ENCODE measurements at places on chromosomes 1 and 21. TPM values are rescaled to one million over a fixed set of nuclear protein-coding genes. Genes with fewer than 3 reads are reported as not detected.
A peak's percentile ranks its signal among the peaks of the same experiment; 100 is the strongest.

DNA sequence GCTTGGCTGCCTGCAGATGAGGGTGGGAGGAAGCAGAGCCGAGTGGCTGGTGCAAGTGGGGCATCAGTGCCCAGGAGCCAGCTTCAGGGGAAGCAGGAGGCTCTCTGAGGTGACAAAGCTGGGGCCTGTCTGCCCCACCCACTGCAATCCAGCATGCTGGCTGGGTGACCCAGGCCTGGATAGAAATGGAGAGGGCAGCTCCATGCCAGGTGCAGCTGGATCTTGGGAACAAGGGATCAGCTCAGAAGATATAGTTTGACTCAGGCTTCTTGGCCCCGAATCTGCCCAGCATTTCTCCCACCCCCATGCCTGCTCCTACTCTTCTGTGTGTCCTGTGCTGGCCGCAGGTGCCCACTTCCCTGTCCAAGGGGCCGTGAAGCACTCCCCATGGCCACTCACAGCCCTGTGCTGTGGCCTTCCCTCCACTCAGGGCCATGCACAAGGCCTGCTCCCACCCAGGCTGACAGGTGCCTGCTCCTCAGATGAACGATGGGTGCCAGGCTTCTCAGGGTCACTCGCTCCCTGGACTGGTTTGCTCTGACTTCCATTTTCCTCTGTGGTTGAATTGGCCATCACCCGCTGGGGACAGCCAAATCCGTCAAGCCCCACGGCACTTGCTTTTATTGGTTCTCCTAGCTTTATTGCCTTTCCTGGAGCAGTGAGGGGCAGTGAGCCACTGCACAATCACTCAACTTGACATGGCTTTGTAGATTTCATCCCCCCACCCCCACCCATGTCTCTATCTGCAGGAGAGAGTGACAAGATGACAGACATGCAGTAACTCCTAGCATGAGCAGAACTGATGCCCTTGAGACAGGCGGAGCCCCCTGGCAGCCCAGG lies 174.8 kb upstream of the VAMP3 start:
- no peaks in the 10 kb centered on the region for H3K4me1 ChIP-seq
- H3K36me3 ChIP-seq = peaks cover 3% of the 10 kb centered on the region
- peak; percentile 73 for DNase-seq

- peaks cover 53% of the 10 kb centered on the region for H3K4me1 ChIP-seq
- no peak overlapping the region for H3K4me3 ChIP-seq
- DNase-seq = no peak
- no peaks in the 10 kb centered on the region for H3K27me3 ChIP-seq
- peak overlapping the region; percentile 91 for H3K27ac ChIP-seq
Measured at GRCh38 chr1:2209400-2210083, 15.0 kb upstream of the FAAP20 start.

- peak overlapping the region; percentile 60 for H3K27ac ChIP-seq
- DNase-seq = no peak
- peaks cover 1% of the 10 kb centered on the region for H3K36me3 ChIP-seq
- peaks cover 19% of the 10 kb centered on the region for H3K4me1 ChIP-seq
- no peaks in the 10 kb centered on the region for H3K27me3 ChIP-seq
- H3K4me3 ChIP-seq = no peak overlapping the region
Measured at GRCh38 chr21:28910280-28910887, 82.3 kb downstream of the LTN1 start.

DNA sequence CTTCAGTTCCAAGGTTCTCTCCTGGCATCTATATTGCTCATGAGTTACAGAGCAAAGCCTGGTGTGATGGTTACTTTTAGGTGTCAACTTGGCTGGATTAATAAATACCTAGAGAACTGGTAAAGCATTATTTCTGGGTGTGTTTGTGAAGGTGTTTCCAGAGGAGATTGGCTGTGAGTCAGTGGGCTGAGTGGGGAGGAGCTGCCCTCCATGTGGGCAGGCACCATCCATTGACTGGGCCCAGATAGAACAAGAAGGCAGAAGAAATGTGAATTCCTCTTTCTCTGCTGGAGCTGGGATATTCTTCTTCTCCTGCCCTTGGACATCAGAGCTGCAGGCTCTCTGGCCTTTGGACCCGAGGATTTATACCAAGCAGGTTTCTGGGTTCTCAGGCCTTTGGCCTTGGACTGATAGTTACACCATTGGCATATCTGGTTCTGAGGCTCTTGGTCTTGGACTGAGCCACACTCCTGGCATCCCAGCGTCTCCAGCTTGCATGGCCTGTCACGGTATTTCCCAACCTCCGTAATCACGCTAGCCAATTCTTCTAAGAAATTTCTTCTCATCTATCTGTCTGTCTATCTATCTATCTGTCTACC lies 44.5 kb downstream of the B3GALT5 start:
- DNase-seq = no peak
- no peaks in the 10 kb centered on the region for H3K27me3 ChIP-seq
- peaks cover 2% of the 10 kb centered on the region for H3K36me3 ChIP-seq
- H3K4me3 ChIP-seq = no peak overlapping the region
- H3K27ac ChIP-seq = no peak overlapping the region
- H3K4me1 ChIP-seq = peaks cover 9% of the 10 kb centered on the region

GRCh38 chr1:94658221-94658620 lies 116.7 kb upstream of the F3 start:
- no peak for DNase-seq
- no peaks in the 10 kb centered on the region for H3K36me3 ChIP-seq
- no peak overlapping the region for H3K27ac ChIP-seq
- H3K4me3 ChIP-seq = no peak overlapping the region
- no peaks in the 10 kb centered on the region for H3K27me3 ChIP-seq
- H3K4me1 ChIP-seq = peaks cover 19% of the 10 kb centered on the region

GRCh38 chr1:28126783-28127490 lies 38.5 kb upstream of the EYA3 start:
- no peak overlapping the region for H3K4me3 ChIP-seq
- H3K27me3 ChIP-seq = peaks cover 23% of the 10 kb centered on the region
- H3K4me1 ChIP-seq = peaks cover 9% of the 10 kb centered on the region
- no peak overlapping the region for H3K27ac ChIP-seq
- H3K36me3 ChIP-seq = no peaks in the 10 kb centered on the region

DNA sequence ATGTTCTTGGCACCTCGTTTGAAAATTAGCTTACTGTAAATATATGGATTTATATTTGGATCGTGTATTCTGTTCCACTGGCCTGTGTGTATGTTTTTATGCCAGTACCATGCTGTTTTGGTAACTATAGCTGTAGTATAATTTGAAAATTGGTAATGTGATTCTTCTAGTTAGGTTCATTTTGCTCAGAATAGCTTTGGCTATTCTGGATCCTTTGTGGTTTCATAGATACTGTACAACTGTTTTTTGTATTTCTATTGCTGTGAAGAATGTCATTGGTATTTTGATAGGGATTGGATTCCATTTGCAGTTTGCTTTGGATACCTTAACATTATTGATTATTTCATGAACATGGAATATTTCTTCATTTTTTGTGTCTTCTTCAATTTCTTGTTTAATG lies 490.2 kb downstream of the BRINP3 start:
- no peak overlapping the region for H3K4me3 ChIP-seq
- no peaks in the 10 kb centered on the region for H3K4me1 ChIP-seq
- no peak for DNase-seq

GRCh38 chr1:25050165-25050564 lies 120.1 kb upstream of the RUNX3 start:
- no peak overlapping the region for H3K27ac ChIP-seq
- no peaks in the 10 kb centered on the region for H3K4me1 ChIP-seq
- no peak overlapping the region for H3K4me3 ChIP-seq
- peaks cover 46% of the 10 kb centered on the region for H3K27me3 ChIP-seq
- peaks cover 2% of the 10 kb centered on the region for H3K36me3 ChIP-seq

GRCh38 chr1:184827600-184828368 lies 73.1 kb upstream of the EDEM3 start:
- peak overlapping the region; percentile 83 for H3K27ac ChIP-seq
- peaks cover 17% of the 10 kb centered on the region for H3K36me3 ChIP-seq
- no peak for DNase-seq
- H3K27me3 ChIP-seq = no peaks in the 10 kb centered on the region
- H3K4me1 ChIP-seq = peaks cover 54% of the 10 kb centered on the region

The BPNT1 gene
- total RNA-seq = 26.5 TPM

The CELA3A gene
- total RNA-seq = not detected

The HAO2 gene
- total RNA-seq = not detected

The TSACC gene
- total RNA-seq = not detected

The TCHH gene
- total RNA-seq = not detected
